GM20000 (cell line): ENCODE measurements at places on chromosomes 16 and 17.

DNA sequence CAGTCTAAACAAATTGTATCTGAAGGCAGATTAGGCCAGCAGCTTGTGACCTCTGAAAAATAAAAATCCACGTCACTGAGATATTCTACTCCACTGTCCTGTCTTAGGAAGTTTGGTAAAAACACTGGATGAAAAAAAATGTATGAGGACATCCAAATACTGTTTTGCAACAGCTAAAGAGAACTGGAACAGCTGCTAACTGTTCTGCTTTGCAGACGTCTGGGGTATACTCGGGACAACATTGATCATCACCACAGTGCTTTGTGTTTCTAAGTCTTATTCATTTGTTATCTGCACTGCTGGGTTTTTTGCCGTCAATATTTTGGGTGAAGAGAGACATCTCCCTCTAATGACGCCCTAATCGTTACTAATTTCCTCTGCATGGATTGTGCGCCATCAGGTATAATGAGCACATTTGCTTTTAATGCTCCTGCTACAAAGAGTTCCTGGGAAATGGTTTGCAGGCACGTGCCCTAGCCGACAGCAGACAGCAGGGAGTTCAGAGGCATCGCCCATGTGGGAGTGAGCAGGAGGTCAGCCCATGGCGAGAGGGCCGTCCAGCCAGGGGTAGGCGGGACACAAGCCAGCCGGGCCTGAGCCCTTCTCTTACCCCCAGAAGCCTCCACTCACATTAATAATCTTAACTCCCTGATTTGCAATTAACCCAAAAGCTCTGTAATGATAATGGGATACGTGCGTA, 87.0 kb downstream of the CBLN1 start:
- DNase-seq, result no peak

DNA sequence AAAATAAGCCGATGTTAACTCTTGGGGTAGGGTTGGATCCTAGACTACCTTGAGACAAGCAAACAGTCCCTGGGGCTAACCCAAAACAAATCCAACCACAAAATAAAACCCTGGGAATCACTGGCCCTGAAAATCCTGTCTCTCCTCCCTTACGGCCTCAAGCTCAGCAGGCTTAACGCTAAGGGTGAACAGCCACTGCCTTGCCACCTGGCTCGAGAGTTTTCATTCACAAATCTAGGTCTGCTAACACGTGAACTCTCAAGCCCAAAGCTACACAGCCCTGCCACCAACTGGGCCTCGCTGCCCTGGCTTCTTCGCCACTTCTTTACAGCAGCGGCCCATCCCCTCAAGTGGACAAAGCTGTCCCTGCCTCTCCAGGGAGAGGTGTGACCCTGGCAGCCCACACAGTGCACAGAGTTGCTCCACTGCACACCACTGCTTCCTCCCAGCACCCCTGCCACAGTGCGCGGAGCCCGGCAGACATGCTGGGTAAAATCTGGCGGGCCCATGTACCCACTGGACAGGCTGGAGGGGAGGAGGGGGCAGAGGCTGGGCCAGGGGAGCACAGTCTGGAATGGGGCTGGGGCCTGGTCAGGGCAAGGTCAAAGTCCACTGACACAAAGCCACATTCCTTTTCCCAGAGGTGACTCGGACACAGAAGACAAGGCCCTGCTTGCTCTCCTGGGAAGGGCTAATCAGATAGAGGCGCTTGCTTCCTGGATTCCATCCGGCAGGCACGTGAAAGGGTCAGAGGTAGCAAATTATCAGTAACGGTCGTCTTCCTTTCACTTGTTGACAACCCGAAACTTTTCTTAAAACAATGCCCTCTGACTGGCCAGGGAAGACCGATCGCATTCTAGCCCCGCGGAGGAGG, 996 bp downstream of the PCYT2 start:
- no peak for DNase-seq

GRCh38 chr17:79761894-79762589, 15.9 kb upstream of the CBX2 start:
- DNase-seq, result no peak

DNA sequence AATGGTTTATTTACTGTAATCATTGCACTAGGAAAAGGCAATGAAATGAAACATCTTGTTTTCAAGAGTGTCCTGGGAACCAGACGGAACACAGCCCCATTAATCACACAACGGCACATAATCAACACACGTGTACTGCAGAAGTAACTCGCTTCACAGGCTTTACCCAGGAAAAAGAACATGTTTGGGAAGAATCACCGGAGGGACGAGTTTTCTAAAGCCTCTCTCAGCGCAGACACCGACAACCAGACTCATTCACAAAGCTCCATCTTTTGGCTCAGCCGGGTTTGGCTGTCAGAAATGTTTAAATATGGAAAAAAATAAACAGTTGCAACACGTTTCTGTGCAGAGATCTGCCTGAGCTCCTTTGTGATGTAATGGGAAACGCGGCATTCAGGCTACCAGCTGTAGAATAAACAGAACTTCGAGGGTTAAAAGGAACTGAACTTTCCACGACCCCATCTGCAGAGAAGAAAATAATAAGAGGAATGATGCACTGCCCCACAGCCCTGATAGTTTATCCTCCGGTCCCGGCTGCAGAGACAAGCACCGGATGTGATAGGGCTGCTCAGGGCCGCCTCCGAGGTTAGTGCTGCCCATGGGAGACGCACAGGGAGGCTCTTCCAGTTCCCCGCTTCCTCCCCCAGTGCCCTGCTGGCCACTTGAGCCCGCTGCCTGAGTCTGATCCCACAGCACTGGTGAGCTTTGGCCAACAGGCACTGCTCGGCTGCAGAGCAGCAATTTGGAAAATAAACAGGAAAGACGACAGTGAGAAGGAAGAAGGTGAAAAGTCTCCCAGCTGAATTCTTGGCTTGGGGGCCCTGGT, 119.8 kb downstream of the HIC1 start:
- DNase-seq, result no peak

GRCh38 chr16:987906-988305, 6.3 kb downstream of the SOX8 start:
- DNase-seq, result no peak

- no peak for DNase-seq
Observed at GRCh38 chr17:16483021-16483645, 8.9 kb downstream of the LRRC75A start.

DNA sequence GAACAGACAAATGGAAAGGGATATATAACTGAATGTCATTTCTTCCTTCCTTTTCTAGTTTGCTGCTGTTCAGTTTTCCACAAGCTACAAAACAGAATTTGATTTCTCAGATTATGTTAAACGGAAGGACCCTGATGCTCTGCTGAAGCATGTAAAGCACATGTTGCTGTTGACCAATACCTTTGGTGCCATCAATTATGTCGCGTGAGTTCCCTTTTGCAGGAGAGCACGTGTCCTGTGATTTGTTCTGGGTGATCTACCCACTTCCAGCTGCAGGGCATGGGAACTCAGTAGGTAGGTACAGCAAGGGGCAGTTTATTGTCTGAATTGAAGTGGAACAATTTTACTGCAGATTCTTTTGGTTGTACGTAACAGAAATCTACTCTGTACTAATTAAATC, 8.8 kb downstream of the ITGAL start:
- no peak for DNase-seq

DNA sequence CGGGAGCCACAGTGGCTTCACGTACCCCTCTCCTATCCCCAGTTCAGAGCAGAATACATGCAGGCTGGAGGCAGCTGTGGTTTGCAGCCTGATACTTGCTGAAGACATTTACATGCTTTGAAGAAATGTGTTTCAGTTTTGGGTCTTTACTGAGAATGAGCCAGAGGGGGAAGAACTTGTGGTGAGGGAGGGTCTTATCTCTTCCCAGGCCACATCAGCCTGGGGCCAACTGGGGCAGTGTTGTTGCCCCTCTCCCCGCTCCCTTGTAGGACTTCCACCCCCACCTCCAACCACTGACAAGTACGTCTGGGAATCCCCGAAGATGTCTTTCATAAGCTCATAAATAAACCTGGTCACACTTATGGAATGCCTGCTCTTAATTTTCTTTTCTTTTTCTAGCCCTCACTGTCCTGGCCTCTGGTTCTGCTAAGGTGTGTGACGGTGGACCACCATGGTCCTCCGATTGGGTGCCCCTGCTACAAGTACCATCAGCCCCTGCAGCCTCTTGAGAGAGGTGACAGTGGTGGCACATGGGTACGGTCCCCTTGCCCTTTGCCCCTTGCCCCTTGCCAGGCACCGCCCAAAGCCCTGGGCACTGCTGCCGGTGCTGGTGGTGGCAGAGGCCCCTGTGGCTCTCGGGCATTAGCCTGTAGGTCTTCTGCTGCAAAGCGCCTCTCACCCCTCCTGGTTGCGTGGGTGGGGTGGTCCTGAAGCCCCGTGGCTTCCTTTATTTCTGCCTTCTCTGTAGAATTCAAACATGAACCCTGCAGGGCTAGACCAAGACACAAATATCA, 144.8 kb upstream of the RPH3AL start:
- DNase-seq, result peak; percentile 46

DNA sequence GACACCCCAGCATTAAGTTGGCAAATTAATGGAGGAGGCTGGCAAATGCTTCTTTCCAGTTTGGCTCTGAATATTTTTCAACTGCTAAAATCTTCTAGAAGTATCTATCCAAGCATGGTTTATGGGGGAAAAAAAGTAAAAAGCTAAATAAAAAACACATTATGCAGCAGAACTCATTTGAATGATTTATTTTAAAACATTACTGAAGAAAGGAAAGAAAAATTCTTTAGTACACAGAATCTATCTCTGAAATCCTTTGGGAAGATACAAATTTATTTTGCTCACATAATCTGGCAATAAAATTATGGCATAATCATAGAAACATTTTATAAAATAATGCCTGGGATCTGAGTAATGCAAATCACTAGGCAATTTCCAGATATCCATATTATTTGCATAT, 328.1 kb upstream of the MON1B start:
- DNase-seq, result no peak

DNA sequence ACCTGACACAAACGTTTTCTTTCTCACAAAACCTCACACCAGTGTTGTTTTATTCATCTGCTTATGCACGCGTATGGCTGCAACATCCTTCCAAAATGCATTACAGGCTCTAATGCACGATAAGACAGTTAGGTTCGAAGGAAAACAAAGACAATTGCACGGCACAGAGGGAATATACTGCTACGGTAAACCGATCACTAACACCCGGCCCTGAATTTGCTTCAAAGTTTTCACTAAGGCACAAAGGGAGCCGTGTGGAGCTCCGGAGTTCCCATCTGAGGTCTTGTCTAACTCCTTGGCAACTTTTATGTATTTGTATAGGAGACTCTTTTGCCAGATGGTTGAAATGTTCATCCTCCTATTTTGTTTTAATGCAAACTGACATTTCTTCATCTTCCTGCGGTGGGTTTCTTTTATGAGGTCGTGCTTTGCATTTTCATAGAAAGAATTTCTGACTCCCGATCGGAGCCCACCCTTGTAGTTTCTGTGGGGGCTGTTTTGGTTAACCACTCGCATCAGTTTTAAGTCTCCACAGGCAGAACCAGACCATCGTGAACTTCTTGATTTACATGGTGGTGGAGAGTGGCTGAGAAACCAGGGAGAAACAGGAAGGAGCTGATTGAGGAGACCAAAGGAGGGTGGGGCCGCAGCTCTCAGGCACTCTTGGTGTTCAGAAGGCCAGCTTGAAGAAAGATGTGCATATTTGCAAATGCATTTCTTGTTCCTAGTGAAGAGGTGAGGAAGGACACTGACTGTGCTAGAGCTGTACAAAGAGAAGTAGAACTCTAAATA, 516.8 kb downstream of the MAF start:
- no peak for DNase-seq

GRCh38 chr16:20867585-20867984, 32.6 kb downstream of the DCUN1D3 start:
- no peak for DNase-seq

DNA sequence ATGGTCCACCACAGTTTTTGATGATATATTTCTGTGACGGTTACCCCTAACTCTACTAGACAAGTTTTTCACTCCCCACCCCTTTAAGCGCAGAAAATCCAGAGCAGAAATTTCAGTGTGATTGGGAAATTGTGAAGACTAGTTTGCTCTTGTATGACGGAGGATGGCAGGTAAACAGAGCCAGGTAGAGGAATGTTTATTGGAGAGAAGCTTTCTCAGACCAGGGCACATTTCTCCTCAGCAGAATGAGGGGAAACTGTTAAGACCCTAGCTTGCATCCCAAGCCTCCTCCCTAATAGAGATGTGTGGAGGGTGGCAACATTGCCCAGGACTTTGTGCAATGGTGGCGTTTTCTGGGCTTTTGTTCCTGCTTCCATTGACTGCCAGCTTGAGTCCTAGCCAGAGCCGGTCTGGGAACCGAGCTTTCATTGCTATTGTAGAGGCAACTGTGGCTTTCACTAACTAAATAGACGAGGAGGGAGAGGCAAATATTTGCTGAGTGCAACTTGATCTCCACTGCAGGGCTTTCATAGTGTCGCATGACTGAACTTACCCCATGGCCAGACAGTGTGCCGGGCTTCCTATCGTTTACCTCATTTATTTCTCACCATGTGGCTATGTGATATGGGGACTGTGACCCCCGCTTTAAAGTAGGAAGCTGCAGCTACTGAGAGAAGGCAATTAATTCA, 159.6 kb upstream of the MPHOSPH6 start:
- no peak for DNase-seq

- DNase-seq, result peak; percentile 9
Observed at GRCh38 chr16:5604770-5605169, 507.2 kb upstream of the EEF2KMT start.

- no peak for DNase-seq
Observed at GRCh38 chr17:82315703-82316358, 1.6 kb downstream of the CD7 start.

DNA sequence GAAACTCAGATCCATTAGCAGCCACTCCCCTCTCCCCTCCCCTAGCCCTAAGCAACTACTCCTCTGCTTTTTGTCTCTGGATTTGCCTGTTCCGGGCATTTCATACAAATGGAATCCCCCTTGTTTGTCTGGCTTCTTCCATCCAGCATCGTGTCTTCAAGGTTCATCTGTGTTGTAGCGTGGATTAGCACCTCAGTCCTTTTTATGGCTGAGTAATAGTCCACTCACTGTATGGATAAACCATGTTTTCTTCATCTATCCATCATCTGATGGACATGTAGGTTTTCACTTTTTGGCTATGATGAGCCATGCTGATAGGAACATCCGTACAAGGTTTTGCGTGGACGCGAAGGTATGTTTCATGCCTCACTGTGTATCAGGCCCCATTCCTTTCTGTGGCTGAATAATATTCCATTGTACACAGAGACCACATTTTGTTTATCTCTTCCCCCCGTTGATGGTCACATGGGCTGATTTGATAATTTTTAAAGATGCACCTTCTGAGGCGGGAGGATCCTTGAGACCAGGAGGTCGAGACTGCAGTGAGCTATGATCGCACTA, 8.9 kb upstream of the GSE1 start:
- no peak for DNase-seq
